ENCODE measurements at places on chromosomes 16 and 17.

- DNase-seq: no peak
Measured at GRCh38 chr16:4673387-4674046, 19.8 kb upstream of the NUDT16L1 start.

DNA sequence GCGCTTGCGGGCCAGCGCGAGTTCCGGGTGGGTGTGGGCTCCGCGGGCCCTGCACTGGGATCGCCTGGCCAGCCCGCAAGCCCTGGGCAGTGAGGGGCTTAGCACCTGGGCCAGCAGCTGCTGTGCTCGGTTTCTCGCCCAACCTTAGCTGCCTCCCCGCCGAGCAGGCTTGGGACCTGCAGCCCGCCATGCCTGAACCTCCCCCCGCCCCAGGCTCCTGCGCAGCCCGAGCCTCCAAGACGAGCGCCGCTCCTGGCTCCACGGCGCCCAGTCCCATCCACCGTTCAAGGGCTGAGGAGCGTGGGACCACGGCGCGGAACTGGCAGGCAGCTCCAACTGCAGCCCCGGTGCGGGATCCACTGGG is 12.3 kb upstream of the ZFP90 start:
- DNase-seq: no peak

DNA sequence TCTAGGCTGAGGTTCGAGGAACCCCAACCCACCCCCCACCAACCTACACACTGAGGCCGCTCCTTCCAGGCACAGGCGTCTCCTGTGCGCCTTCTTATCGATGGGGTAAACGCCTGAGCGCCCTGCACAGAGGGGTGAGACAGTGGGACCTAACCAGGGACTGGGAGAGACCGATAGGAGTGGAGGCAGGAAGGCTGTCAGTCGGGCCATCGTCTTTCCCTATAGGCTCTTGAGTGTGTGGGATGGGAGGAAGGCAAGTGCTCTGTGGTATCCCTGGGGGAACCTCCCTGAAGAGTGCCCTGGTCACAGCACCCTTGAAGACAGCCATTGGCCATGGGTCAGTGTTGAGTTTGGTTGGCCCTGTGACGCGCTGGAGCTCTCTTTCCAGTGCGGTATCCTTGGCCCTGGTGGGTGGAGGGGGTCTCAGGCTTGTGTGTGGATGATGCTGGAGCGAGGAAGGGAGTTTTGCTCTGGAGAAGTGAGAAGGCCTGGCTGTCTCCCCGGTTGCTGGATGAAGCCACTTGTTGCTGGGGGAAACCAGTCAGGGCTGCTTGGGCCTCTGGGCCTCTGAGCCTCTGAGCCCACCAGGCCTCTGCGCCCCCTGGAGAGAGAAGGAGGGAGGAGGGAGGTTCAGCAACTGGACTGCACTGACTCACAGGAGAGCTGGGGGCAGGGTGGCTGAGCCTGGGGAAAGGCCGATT is 1.7 kb downstream of the GPRC5C start:
- no peak for DNase-seq

DNA sequence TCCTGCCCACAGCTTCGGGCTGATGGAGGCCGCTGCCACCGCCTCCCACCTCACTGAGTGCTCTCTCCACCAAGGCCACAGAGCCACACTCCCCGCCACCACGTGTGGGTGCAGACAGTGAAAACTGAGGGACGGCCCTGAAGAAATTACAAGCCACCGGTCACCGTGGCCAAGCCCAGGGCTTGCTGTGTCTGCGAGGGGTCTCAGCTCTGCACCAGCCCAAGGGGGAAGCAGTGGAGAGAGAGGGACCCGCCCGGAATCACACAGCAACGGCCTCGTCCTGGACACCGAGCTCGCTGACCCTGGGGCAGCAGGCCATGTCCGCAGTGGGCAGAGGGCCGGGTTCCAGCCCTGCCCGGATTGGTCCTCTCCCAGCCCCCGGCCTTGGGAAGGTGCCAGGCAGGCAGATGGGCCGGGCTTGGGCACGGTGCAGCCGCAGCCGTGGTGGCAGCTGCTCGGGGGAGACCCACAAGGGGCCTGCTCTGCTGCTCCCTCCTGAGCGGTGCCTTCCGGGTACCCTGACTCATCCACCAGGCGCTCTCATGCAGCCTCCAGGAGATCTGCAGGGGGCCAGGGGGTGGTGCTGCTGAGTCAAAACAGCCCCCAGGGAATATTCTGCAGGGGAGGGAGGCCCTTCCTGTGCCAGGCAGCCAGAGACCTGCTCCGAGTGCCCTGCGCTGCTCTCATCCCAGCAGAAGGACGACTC is 52.0 kb downstream of the CBFA2T3 start:
- peak; percentile 34 for DNase-seq

DNA sequence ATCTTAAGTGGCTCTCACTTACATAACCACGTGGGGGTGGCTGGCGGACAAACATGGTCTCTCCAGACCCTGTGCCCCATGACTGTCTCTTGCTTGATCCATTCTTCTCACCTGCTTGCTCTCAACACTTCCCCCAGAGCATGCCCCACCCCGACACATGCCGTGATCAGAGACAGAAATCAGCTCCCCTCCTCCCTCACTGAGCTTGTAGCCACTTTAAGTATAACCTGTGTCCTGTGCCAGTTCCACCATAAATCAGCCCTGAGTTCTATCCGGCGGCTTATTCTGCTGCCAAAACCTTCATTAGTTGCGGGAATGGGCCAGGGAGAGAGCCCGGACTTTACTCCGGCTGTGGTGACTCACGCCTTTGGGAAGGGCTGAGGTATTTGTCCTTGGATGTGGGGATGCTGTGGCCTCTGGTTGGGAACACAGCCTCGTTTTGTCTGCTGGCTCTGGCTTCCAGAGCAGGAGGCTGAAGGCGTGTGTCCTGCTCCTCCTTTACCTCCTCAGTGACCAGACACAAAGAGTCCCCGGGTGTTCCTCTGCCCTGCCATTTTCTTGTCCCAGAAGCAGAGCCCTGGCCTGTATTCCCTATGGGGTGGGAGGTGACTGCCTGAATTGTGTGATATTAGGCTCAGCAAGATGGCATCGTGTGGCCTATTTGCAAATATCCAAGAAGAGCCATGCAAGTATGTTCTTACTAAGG is 21.1 kb downstream of the ANKRD40 start:
- DNase-seq: no peak

- no peak for DNase-seq
Measured at GRCh38 chr16:4859900-4860255, 12.6 kb downstream of the UBN1 start.

GRCh38 chr17:38697061-38697820 is 7.8 kb upstream of the MLLT6 start:
- DNase-seq: no peak

- no peak for DNase-seq
Measured at GRCh38 chr17:44863061-44863918, 15.6 kb downstream of the HIGD1B start.

DNA sequence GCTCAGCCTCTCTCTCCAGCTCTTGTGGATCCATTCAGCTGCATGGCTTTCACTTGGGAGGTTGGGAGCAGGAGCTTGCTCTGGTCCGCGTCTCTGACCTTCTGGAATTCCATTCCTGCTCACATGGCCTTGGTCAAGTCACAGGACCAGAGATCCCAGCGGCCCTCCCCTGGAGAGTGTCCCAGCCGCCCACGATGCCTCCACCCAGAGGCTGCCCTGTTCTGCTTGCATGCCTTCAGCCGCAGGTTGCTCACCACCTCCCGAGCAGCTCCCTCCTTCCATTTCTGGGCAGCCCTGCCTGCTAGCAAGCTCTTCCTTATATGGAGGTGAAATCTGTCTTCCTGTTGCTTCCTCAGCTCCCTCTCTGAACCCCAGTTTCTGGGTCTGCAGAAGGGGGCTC is 32.6 kb downstream of the RAI1 start:
- DNase-seq: peak; percentile 32

GRCh38 chr16:76455257-76455656 is 178.1 kb downstream of the CNTNAP4 start:
- DNase-seq: no peak

DNA sequence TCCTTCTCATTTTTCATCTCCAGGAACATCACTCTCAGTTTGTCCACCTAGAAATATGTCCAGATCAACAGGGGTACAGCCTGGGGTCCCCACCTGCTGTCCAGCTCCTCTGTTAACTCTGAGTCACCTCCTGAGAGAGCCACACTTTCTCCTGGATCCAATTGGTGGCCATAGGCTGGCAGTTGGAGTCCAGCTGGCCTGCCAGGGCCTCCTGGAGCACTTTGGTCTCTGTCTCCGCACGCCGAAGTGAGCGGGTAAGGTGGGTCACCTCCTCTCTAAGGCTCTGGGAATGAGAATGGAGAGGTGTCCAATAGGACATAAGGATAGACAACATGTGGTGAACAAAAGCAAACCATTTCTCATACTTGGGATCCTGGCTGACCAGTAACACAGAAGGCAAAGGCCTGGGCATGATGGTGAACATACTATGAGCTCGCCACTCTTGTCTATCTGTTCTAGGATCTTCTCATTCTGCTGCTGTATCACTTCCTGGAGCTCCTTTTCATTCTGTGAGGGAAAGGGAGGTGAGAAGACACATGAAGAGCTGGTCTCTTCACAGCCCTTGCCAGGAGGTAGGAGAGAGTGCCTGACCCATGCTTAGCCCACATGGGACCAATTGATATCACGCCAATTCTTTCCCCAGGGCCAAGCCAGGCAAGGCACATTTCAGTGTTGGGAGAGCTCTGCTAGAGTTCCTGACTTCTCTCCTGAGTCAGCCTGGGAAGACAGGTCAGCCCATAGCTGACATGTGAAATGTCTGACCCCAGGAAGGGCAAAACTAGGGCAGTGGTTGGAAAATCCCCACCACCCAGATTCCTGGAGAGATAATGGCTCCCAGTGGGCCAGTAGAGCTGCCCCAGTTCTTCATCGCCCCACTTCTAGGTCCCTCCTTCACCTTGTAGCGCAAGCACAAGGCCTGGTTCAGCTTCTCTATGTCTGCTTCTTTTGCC is 1.8 kb upstream of the ALDOC start:
- no peak for DNase-seq

DNA sequence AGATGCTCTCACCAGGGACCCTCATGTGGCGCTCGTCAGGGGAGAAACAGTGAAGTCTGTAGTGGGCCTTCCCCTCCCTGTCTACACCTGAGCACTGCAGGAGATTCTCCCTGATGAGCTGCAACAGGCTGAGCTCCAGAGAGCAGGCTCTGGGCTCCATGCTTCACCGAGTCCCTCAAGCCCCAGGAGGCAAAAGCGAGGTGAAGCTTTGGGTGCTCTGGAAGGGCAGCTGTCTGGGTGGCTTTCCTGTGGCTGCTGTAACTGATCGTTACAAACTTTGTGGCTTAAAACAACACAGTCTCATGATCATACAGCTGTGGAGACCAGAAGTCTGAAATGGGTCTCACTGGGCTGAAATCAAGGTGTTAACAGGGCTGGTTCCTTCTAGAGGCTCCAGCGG is 12.1 kb upstream of the CD300LD start:
- DNase-seq: no peak

- DNase-seq: no peak
Measured at GRCh38 chr17:29155966-29156338, 24.2 kb downstream of the MYO18A start.

- no peak for DNase-seq
Measured at GRCh38 chr17:28689011-28689410, 22.7 kb downstream of the PROCA1 start.
